ENCODE measurements at places on chromosomes 2 and 18.

GRCh38 chr2:189676471-189676870 lies 2.0 kb downstream of the ANKAR start:
- no peak for DNase-seq

- DNase-seq: no peak
Measured at GRCh38 chr2:104853534-104854497, at the start of gene POU3F3. TSS of gene POU3F3 (plus strand) at chr2:104854115. CDS start at chr2:104855511, 1,396 bp downstream.

- DNase-seq: no peak
Measured at GRCh38 chr2:182610231-182610630, 105.8 kb upstream of the DNAJC10 start.

GRCh38 chr18:6521803-6522418 lies 107.2 kb upstream of the L3MBTL4 start:
- peak; percentile 38 for DNase-seq

- no peak for DNase-seq
Measured at GRCh38 chr2:26460613-26461031, 17.3 kb downstream of the OTOF start.

DNA sequence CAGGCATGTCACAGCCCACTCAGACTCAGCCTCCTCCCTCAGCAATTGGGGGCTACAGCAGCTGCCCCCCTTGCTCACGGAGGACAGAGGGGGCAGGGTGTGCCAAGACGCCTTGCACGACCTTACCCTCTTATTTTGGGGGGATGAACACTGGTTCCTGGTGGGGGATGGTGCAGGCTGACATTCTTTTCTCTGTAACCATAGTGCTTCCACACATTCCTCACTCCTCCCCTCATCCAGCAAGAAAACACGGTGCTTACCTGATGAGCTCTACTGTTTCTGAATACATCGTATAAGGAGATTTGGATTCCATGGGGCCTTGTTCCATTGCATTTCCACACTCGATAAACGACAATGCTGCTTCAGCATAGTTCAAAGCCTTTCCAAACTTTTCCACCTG lies 75.4 kb upstream of the REV1 start:
- DNase-seq: no peak

- DNase-seq: no peak
Measured at GRCh38 chr2:217834744-217835513, 167.9 kb downstream of the TNS1 start.

DNA sequence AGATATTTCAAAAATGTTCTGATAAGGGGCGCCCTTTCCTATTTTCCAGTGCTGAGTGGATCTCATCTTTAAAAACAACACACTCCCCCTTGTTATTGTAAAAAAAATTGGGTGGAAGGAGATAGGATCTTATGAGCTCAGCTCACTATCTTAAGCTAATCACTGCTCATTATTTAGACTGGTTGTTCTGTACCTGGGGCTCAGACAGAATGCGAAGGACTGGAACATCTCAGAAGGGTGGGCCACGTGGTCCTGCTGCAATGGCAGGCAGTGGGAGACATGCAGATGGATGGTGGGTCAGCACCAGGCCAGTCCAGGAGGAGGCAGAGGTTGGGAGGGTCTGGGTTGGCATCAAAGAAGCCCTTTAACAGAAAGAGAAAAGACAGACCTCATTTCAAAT lies 48.3 kb upstream of the GPR155 start:
- no peak for DNase-seq

DNA sequence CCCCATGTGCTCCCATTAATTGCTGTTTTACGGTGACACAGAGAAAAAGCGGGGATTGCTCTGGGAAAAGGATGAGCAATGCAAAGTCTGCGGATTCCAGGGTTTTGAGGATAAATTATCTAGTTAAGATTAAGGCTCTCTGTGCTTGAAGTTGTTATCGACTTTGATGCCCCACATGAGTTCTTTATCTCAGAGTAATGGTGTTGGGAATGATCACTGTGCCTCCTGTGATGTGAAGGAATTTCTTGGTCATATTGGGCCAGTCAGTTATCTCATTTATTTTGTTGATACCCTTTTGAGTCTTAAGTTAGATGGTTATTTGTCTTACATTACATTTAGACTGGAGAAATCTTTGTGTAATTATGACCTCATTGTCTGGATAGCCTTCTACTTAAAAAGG lies 184.6 kb upstream of the MEX3C start:
- no peak for DNase-seq

GRCh38 chr2:161417438-161418274 lies 1.6 kb downstream of the TBR1 start:
- DNase-seq: no peak

GRCh38 chr2:221289389-221289788 lies 282.7 kb downstream of the EPHA4 start:
- DNase-seq: no peak

GRCh38 chr18:4906856-4907255 lies 290.2 kb downstream of the AKAIN1 start:
- DNase-seq: no peak

DNA sequence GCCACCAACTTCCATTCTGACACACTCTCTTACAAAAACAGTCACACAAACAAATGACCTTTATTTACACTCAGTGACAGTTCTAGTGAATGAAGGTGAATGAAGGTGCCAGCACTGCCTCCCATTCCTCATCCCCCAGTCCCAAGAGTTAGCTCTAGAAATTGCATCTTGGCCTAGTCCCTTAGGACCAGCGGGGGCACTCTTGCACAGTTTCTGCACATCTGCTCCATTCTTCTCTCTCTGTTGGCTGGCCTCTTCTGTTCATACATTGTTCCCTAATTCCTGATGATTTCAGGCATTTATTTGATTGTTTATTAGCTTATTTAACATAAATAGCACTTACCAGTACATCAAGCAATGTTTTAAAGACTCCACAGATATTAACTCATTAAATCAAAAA lies 30.9 kb downstream of the GAREM1 start:
- DNase-seq: no peak

DNA sequence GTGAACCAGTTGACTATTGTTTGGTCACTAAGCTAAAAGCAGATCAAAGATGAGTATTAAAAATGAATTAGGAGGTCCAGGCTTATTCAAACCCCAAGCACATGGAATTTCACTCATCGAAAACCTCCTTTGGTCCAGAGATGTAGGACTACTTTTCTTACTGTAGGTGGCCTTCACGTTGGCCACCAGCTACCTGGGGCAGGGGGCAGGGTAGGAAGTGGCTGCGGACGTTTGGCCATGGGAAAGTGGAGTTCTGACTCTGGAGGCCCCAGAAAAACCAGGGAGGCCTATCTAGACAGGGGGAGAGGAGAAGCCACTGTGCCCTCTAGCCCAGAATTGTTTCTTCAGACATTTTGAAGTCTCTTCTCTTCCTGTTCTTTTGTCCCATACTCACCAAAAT lies 31.8 kb upstream of the CABLES1 start:
- no peak for DNase-seq

DNA sequence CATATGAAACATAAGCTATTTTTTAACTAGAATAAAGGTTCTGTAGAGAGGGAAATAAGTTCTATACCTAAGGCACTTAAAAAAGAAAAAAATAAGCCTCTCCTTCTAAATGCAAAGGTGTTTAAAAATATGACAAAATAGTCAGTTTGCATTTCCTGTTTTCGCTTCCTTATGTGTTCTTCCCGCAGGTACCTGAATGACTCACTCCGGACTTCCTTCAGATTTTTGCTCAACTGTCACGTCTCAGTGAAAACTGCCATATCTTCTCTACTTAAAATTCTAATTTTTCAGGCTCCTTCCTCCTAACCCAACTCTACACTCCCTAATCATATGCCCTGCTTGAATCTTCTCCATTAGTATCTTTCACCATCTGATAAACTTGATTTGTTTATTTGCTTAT lies 1333.1 kb downstream of the LRP1B start:
- DNase-seq: no peak

DNA sequence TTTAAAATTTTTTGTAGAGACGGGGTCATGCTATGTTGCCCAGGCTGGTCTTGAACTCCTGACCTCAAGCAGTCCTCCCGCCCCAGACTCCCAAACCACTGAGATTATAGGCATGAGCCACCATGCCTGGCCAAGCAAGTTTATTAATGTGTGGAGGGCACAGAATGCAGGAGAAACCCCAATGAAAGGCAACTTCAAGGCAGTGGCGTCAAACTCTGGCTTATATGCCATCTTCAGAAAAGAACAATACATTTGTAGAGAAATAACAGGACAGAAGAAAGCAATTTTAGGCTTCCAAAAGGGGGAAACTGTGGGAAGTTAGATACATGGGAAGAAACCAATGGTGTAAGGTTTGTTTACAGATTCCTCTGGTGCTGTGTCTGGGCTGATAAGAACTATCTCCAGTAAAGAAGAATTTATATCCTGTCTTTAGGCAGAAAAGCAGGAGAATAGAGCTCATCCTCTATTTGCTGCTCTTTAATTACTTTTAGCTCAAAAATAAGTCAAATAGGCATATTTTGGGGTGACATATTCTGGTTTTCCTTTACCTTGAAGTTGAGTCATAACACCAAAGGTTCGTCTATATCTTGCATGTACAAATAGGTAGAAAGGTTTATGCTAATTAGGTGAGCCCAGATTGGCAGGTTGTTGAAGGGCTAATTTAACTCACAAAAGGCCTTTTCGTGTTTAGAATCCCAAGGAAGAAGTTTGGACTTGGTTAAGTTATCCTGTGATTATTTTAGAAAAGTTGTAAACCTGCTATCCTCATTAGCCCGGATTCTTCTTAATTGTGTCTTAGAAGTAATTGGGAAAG lies 26.0 kb upstream of the TMEM214 start:
- DNase-seq: no peak

- no peak for DNase-seq
Measured at GRCh38 chr2:241836292-241836691, 22.4 kb downstream of the PDCD1 start.

- no peak for DNase-seq
Measured at GRCh38 chr2:59572227-59572626, 981.2 kb downstream of the BCL11A start.

DNA sequence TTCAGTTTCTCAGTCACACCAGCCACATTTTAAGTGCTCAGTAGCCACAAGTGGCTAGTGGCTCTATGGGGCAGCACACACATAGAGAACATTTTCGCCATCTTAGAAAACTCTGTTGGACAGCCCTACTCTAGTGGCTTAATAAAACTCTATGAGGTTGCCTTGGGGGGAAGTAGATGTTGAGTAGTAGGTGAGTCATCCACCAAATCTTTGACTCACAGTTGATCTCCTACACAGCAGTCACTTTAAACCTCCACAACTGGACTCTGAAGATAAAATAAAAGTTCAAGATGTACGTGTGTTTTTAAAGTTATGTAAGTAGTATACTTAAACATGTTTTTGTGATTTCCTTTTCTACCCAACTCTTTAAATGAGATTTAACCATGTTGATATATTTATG lies 379.0 kb downstream of the SETBP1 start:
- DNase-seq: no peak

GRCh38 chr18:10430677-10431076 lies 23.8 kb upstream of the APCDD1 start:
- no peak for DNase-seq

DNA sequence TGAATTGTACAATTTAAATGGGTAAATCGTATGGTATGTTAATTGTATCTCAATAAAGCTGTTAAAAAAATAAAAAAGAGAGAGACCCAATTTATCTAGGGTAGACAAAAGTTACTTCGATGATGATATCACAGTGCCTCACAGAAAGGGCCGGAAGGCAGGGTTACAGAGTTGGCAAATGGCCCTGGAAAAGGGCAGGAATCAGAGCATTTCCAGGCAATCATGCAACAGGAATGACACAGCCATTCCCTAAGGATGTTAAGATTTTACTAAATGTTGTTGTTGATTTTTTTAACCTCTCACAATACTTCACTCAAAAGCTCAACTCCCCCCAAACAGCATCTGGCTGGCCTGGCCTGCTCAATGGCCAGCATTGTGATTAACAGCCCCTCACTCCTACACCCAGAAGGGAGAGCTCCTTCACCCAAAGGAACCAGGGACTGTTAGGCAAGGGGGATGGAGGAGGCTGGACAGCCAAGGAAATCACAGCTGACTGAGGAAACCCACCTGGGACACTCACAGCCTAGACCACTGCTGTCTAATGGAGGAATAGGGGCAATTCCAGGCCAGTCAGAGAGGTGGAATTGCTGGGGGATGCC lies 7.7 kb upstream of the SP100 start:
- no peak for DNase-seq

DNA sequence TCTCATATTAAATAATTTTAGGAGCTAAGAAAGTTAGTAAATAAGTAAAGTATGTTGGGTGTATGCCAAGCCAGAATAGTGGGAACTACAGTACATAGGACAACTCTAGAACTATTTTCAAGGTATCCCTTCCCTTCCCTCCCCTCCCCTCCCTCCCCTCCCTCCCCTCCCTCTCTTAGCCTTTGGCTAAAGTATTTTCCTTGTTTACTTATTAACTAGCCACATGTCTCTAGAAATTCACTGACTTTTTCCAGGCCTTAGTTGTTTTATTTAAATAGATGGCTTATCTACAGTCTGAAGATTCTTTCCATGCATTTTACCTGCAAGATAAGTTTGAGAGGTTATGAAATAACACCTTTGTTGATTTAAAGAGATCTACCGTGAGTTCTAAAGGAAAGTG lies 402.1 kb downstream of the PARD3B start:
- DNase-seq: no peak

- no peak for DNase-seq
Measured at GRCh38 chr18:79870301-79871025, 72.7 kb downstream of the KCNG2 start.

GRCh38 chr18:57220480-57220879 lies 73.6 kb downstream of the BOD1L2 start:
- DNase-seq: no peak

GRCh38 chr2:84912984-84913383 lies 7.5 kb downstream of the TMSB10 start:
- no peak for DNase-seq

GRCh38 chr2:218927876-218928275 lies 31.6 kb upstream of the CDK5R2 start:
- DNase-seq: no peak

DNA sequence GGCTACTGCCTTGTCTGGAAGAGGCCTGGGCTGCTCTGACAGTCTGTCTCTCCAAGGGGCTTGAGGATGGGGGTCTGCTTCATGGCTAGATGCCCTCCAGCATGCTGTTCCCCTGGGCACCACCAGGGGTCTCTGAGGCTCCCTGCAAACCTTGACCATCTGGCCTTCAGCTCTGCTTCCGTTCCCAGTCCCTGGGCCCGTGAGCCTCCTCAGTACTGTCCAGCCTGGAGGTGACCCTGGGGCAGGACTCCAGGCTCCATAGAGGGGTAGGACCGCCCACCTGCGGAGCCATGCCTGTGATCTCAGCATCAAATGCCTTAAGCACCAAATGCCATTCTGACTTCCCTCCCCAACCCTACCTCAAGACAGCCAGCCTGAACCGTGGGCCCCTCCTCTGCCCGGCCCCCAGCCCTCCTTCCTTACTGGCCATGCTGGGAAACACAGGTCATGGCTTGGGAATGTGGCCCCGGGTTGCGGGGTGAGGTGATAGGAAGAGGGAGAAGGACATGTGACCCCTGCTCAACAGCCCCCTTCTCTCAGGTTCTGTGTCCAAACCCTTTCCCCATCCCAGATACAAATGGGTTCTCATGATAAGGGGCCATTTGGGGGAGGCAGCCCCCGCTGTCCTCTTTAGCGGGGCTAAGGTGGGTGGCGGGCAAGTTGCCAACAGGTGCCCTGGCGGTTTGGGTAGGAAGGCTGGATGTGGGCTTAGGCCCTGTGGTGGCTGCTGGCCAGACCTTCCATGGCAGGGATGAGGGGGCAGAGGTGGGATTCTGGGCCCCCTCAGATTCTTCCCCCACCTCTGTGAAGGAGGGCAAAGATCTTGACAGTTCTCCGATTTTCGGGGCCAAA lies 25.0 kb downstream of the SPEG start:
- peak; percentile 64 for DNase-seq

- DNase-seq: no peak
Measured at GRCh38 chr2:232688201-232688600, 8.9 kb upstream of the GIGYF2 start.

- no peak for DNase-seq
Measured at GRCh38 chr2:104523921-104524320, 330.0 kb upstream of the POU3F3 start.
